Epithelial cell of esophagus (primary cell): ENCODE measurements at places on chromosomes 3 and 15.

GRCh38 chr15:80854104-80854503 lies 74.9 kb downstream of the CEMIP start:
- no peak for DNase-seq

GRCh38 chr3:160956785-160957184 lies 148.4 kb downstream of the B3GALNT1 start:
- DNase-seq: peak; percentile 52

- no peak for DNase-seq
These were observed 476.8 kb downstream of the SHQ1 start for GRCh38 chr3:72371431-72371830.

DNA sequence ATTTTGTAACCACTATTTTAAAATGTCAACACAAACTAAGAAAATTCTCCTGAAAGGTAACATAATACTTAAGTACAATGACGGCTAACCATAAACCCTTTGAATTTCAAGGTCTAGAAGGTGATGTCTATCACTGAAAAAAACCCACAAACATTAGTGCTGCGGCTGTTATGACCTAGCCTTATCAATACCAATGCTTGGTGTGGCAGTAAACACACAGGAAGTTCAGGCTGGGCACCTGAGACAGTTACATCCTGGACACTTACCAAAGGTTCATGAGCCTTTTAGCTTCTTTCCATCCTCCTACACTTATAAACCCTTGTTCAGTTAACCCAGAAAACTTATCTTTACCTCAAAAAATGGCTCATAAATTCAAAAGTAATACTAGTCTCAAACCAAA lies 5.8 kb downstream of the HSPBAP1 start:
- no peak for DNase-seq

- no peak for DNase-seq
These were observed 20.3 kb downstream of the PDZRN3 start for GRCh38 chr3:73604451-73604850.

GRCh38 chr3:194296454-194297263 lies 54.5 kb downstream of the CPN2 start:
- peak; percentile 89 for DNase-seq

DNA sequence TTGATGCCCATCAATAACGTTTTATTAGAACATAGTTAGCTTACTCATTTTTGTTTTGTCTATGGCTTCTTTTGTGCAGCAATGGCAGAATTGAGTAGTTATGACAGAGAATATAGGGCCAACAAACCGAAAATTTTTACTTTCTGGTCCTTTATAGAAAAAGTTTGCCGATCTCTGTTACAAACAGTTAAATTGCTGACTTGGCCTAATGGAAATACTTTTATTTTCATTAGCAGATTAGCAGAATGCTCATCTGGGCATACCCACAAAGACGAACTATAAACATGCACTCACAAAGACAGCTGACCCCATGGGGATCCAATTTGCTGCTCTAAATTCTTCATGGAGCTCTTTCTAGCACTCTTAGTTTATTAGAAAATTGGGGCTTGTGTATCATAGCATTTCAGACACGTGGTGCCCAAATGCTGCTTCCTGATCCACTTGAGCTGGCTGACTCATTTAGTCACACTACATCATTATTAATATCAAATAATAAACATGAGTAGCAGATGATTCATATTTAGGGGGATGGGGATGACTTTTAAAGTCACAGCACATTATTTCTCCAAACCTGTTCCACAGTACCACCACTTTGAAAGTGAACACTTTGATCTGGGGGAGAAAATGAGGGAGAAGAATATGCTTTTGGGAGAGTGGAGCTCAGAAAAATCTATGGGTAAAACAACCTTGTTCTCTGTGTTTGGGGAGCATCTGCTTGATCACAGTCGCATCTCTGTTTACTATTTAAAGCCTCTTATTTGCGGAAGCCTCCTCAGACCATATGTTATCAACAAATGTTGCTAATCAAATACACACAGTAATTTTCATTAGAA lies 228.1 kb upstream of the FEZF2 start:
- DNase-seq: peak; percentile 93

DNA sequence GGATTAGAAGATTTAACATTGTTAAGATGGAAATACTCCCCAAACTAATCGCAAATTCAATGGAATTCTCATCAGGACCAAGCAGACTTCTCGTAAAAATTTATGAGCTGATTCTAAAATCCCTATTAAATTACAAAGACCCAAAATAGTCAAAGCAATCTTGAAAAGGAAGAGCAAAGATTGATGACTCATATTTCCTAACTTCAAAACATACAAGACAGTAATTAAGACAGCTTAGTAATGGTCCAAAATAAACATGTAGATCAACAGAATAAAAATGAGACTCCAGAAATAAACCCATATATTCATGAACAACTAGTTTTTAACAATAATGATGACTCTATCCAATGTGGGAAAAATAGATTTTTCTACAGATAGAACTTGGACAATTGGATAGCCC lies 148.7 kb downstream of the SI start:
- DNase-seq: no peak

GRCh38 chr3:9732080-9732739 lies 675 bp downstream of the BRPF1 start:
- DNase-seq: peak; percentile 19

GRCh38 chr3:152277198-152277597 lies 8.5 kb downstream of the MBNL1 start:
- no peak for DNase-seq

DNA sequence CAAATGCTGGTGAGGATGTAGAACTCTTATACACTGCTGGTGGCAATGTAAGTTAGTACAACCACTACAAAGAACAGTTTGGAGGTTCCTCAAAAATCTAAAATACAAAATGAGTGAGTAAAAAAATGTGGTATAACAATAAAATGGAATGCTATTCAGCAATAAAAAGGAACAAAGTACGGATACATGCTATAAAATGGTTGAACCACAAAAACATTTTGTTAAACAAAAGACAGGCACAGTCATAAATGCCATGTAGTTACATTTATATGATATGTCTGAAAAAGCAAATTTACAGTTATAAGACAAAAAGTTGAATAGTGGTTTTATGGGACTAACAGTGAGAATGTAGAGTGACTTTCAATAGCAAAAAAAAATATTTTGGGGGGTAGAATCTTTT lies 285.8 kb downstream of the TBC1D5 start:
- no peak for DNase-seq

DNA sequence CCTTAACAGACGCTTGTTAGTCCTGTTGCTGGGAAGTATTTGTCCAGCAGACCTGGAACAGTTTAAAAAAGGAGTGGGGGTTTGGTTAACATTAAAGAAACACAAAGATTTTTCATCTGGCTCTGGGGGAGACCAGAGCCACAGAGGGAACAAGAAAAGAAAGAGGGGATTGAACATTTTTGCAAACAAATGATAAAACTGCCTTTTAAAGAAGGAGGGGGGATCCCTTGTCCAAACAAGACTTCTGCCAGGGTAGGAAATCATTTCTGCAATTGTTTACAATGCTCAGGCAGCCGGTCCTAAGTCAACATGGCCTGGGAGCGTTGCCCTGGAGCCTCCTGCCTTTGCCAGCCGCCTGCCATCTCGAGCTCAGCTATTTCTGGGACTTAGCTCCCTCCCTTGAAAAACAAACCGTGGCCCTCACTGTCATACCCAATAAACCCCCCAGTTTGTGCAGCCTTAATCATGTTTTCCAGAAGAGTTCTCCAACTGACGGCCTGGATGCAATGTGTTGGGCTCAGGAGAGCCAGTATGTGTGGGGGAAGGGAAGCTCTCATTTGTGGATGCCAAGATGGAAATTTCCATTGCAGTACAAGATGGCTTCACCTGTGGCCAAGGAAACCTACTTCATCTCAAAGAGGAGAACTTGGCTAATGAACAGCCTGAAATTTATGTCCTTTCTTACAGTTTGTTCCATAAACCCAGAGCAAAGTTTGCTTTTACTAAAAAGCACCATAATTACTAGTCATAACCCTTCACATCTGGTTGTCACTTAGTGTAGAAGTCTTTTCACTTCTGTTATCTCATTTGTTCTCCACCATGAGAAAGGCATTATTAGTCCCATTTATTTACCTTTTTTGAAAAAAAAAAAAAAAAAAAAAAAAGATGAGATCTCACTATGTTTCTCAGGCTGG lies 75.9 kb upstream of the RNU6-1 start:
- DNase-seq: no peak

- DNase-seq: no peak
These were observed 48.7 kb upstream of the VEPH1 start for GRCh38 chr3:157551961-157552360.

DNA sequence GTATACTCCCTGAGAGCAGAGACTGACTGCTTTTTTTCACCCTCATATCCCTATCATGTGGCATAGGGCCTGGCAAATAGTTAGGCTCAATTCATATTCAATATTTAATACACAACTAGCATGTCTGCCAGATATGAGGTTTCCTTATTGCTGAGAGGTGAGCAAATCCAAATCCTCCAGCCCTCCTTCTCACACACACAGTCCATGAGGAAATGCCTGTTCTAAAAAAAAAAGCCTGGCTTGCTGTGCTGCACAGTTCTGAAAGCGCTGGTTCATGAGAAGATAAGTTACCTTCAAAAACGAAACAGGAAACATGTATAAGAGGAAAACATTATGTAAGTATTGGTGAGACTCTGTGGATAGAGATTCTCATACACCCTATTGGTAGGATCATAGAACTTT lies 15.5 kb upstream of the ACAP2 start:
- no peak for DNase-seq
